ENCODE measurements at places on chromosomes 13 and 19.
A peak's percentile ranks its signal among the peaks of the same experiment; 100 is the strongest.

GRCh38 chr13:52383366-52383765, 22.6 kb downstream of the THSD1 start:
- DNase-seq: no peak

DNA sequence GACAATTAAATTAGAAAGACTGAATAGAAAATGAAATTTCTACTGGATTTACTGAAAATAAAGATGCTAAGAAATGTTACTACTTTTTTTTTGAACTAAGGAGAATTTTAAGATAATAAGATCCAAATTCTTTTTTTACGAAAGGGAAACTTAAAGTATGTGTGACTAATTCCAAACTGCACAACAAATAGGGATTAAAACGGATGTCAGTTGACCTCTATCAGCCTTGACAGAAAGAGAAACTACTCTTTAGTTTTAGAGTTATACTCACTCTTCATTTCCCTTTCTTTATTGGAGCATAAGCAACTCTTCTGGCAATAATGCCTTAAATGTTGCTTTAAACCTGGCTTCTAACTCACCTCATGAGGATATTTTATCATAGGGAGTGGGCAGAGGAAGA, 273.8 kb downstream of the SLITRK6 start:
- no peak for DNase-seq

GRCh38 chr13:101567841-101568240, 115.4 kb downstream of the ITGBL1 start:
- no peak for DNase-seq

DNA sequence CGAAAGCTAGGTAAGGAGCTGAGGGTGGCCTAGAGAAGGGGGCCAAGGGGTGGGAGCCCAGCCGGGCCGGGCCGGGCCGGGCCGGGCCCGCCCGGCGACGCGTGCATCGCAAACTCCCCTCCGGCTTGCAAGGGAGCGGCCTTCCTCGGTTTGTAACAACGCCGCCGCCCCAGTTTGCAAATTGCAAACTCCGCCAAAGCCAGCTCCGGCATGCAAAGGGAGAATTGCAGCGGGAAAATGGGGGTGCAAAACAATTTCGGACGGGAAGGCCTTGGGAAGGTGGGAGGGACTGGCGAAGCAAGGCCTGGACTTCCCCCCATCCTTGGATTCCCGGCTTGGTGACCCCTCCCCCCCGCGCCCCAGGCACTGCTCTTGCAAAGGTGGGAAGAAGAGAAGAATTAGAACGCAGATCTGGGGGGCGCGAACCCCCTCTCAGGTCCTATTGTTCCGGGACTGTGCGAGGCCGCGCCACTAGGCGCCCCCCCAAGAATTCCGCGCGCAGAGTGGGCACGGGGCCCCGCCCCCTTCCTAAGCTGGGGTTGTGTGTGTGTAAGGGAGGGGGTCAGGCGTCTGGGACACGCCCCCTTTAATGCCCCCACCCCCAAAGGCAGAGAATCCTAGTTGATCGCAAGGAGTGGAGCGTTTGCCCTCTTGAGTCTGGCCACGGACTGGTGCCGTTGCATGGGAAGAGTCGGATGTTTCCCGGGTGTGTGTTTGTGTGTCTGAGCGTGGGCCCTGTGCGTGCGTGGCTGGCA, 926 bp downstream of the PRR12 start:
- DNase-seq: peak; percentile 40

DNA sequence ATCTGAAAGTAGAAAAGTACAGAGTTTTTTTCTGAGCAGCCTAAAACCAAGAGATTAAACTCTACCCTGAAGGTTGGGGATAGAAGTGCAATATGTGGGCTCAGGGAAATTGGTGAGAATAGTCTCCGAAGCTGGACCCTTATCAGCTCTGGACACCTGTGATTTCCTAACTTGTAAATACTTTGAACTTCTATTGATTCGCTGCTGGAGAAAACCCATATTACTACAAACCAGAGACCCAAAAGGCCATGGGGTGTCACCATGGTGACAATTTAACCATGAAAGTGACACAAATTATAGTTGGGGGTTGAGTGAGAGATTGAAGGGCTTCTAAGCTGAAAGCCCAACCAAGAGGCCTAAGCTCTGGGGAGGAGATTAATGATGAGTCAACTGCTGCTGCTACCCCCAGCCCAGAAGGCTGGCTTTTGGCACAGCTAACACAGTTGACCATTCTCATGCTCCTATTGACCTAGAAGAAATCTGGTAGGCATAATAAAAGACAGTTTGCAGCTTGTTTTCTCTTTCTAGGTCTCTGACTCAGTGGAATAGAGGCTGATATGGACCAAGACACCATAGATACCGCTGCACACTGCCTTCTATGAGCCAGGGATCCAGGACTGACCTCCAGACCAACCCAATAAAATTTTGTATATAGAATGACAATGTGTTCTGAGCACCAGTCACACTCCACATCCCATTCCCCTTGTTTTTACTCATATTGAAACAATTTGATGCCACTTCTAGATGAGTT, 131.9 kb upstream of the FNDC3A start:
- no peak for DNase-seq

GRCh38 chr13:111625526-111626315, 305.3 kb downstream of the TEX29 start:
- no peak for DNase-seq

GRCh38 chr13:74979703-74980102, 502.3 kb downstream of the TBC1D4 start:
- DNase-seq: no peak

Data from activated CD4-positive, alpha-beta T cell treated with anti-CD3 and anti-CD28 coated beads, Interleukin-2, amount 50 U/mL, for 1 hour (primary cell).